ENCODE measurements at places on chromosomes 5 and 9.

DNA sequence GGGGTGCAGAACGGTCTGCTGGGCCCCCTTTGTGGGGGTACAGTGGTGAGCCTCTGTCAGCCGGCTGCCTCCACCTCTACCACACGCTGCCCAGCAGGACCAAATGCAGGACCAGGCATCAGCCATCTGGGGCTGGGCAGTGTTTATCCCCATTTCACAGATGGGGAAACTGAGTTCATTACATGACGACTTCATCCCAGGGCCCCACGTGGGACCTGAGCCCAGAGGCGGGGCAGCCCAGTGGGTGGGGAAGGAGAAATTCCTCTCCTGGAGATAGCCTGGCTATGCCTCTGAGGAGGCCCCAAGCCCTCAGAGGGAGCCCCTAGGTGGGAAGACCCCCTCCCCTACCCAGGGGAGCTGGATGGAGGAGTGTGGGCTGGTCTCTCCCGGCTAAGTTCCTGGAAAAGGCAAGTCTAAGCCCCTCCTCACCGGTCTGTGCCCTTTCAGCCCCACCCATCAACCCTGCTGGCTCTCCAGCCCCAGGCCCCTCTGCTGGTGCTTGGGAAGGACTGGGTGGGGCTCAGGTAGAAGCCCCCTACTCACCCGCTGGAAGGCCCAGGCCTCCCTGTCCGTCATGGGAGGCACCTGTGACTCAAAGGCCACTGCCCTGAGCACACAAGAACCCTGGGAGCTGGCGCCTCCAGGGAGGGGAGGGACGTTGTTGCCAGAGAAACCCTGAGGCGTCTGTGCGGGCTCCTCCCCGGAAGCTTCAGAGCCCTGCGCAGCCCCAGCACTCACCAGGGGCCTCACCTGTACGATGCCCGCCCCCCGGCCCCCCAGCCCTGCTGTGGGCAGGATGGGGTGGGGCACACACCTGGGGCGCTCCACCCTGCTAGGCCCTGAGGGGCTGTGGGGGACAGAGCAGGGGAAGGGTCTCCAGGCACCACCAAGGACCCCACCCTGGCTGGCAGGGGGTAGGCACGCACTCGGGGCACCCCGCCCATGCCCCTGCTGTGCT, 7.4 kb upstream of the CCDC187 start:
- DNase-seq, result peak; percentile 18

DNA sequence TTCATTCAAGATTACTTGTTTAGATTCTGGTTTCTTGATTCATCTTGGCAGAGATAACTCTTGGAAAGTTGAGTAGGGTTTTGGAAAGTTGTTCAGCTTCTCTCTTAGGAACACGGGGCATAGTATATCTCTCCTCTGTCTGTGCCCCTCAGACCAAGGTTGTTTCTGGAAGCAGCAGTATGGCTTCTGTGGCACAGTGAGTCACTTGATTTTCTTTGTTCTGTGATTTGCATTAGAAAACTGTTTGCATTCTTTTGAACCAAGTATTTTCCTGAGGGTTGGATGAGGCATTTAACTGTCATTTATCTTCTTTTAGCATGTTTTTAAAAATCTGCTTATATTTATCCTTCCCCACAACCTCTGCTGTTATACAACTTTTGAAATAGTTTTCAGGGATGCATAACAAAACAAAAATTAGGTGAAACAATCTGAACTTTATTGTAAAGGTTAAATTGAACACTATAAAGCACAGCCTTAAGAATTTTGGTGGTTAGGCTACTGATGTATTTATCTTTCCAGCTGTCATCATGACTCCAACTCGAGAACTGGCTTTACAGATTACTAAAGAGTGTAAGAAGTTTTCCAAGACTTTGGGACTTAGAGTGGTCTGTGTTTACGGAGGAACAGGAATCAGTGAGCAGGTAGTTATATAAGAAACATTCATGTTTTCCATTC, 26.5 kb downstream of the DDX46 start:
- DNase-seq, result no peak

- no peak for DNase-seq
Measured at GRCh38 chr5:81601919-81602318, 149.0 kb downstream of the SSBP2 start.

- no peak for DNase-seq
Measured at GRCh38 chr5:76404223-76405211, 1.4 kb downstream of the IQGAP2 start.

- peak; percentile 65 for DNase-seq
Measured at GRCh38 chr5:60829490-60830266, 14.4 kb downstream of the ELOVL7 start.

DNA sequence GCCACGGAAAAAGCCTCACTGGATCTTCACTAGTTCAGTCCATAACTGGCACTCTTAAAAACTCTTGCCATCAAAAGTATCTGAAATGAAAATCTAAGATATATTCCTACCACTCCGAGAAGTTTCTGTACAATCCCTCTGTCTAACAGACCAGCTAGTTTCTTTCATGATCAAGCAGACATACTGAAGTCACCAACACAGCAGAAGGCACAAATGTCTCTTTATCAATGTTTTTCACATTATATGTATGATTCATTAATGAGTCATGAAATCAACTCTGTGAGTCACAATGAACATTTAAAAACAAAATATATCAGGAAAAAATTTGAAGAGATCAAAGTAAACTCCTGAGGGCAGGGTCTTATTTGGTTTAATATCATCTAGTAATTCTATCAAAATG, 50.8 kb downstream of the F2R start:
- DNase-seq, result no peak

- DNase-seq, result no peak
Measured at GRCh38 chr9:130242270-130243014, 23.1 kb upstream of the HMCN2 start.

DNA sequence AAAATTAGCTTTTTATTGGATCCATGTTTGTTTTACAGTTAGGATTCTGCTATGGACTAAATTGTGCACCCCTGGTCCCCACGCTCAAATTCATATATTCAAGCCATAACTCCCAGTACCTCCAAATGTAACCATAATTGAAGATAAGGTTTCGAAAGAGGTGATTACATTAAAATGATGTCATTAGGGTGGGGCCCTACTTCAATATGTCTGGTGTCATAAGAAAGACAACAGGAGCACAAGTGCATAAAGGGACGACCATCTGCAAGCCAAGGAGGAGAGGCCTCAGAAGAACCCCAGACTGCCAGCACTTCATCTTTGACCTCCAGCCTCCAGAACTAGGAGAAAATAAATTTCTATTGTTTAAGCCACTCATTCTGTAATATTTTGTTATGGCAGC, 7.4 kb upstream of the HNRNPA0 start:
- DNase-seq, result no peak

GRCh38 chr9:27154908-27155307, 45.9 kb downstream of the TEK start:
- DNase-seq, result peak; percentile 16

- no peak for DNase-seq
Measured at GRCh38 chr5:59533730-59534108, 359.8 kb downstream of the PDE4D start.

DNA sequence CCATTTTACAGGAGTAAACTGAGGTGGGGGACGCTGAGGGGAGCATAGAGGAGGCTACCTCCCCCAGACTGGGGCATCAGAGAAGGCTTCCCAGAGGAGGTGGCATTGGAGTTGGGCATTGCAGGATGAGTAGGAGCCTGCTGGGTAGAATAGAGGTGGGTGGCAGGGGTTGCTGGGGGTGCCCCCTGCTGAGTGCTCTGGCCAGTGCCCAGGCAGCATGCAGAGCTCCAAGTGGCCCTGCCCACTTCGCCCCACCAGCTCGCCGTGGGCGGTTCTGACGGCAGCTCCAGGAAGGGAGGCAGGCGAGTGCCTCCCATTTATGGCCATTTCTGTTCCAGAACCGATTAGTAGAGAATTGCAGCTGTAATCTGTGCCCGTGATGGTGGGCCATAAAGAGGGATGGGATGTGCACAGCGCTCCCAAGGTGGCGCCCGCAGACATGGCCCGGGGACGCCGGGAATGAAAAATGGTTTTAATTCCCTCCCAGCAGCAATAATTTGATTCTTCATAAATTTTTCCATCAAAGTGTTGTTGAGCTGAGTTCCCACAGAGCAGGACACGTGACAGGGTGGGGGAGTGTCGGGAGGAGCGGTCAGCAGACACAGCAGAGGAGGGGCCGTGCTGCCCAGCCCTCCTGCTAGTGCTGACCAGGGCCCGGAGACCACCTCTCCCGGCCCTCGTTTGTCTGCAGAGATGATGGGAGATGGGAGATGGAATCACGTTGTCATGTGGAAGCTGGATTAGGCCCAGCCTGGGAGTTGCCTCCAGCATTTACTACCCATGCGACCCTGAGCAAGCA, 75.5 kb downstream of the LMX1B start:
- DNase-seq, result no peak

DNA sequence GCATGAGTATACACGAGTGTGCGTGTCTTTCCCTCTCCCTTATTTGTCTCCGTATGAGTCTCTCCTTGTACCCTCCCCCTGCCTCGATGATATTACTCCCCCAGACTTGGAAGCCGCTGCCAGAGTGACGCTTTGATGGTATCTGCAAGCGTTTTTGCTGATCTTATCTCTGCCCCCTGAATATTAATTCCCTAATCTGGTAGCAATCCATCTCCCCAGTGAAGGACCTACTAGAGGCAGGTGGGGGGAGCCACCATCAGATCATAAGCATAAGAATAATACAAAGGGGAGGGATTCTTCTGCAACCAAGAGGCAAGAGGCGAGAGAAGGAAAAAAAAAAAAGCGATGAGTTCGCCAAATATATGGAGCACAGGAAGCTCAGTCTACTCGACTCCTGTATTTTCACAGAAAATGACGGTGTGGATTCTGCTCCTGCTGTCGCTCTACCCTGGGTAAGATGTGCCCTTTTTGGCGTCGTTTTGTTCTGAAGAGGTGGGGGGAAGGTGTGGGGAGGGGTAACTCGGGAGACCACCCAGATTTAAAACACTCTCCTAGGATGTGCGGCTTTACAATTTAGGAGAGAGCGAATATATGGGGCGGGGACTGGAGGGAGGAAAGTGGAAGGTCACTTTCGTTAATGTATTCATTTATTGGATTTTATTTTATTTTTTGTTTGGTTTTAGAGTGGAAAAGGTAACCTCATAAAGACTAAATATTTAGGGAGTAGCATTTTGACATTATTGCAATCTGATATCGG, at the start of gene GABRG2:
Gene GABRG2, plus strand, starts transcription at position 119 of the 757 bp plus-strand sequence. Its CDS starts 227 bp downstream, at position 346.
- no peak for DNase-seq

GRCh38 chr9:121082075-121082474, 7.3 kb downstream of the CNTRL start:
- DNase-seq, result no peak

DNA sequence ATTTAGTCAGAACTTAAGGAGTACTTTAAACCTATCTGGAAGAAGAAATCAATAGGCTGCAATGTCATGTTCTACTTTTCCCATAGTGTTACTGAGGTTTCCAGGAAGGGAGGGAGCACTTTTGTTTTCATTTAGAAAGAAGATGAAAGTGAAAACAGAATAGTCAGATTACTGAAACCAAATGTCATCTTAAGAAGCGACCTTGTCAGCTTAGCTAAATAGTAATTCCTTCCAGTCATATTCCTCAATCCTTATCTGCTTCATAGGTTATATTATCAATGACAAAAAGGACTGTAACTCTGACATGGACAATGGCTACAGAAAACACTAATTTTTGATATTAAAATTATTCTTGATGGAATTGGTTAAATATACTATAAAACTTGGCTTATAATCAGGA, 27.7 kb downstream of the SAR1B start:
- no peak for DNase-seq

DNA sequence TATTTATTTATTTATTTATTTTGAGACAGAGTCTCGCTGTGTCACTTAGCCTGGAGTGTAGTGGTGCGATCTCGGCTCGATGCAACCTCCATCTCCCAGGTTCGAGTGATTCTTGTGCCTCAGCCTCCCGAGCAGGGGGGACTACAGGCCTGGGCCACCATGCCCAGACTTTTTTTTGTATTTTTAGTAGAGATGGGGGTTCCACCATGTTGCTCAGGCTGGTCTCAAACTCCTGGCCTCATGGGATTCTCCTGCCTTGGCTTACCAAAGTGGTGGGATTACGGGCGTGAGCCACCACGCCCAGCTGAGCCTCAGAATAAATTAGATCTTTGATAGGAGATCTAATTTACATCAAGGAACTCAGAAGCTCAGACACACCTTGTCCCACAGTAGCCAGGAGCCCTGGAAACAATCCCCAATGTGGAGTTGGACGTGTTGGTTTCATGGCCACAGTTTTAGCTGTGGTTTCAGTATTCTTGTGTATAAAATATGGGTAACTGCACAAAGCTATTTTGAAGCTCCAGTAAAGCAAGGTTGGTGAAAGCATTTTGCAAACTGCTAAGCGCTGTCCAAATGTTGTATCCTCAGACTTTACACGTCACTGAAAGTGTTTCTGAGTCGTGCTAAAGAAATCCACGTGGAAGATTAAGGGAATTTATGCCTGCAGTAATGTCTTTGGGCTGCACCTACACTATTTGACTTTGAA, 3.0 kb upstream of the HNRNPAB start:
- DNase-seq, result no peak

- DNase-seq, result no peak
Measured at GRCh38 chr9:99181206-99181605, 40.5 kb downstream of the ALG2 start.

- no peak for DNase-seq
Measured at GRCh38 chr5:135329913-135330797, 68.9 kb downstream of the MACROH2A1 start.

DNA sequence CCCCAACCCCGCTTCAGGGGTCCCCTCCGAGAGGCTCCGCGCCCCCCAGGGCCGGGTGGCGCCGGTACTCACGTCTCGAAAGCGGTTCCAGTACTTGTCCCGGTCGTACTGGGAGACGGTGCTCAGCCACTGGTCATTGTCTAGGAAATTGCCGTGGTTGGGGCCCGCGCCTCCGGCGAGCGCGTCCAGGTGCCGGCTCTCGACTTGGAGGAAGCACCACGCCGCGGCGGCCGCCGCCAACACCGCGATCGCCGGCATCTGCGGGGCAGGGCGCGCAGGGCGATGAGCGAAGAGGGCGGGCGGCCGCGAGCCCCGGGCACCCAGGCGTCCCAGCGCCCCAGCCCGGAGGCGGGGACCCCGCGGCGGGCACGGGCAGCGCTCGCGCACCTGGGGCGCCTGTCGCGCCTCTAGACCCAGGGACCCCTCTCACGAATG, 808 bp downstream of the SPOCK1 start:
- DNase-seq, result no peak

- peak; percentile 35 for DNase-seq
Measured at GRCh38 chr5:146878476-146879172, at the start of gene PPP2R2B. PPP2R2B (minus strand) TSS chr5:146878757.

DNA sequence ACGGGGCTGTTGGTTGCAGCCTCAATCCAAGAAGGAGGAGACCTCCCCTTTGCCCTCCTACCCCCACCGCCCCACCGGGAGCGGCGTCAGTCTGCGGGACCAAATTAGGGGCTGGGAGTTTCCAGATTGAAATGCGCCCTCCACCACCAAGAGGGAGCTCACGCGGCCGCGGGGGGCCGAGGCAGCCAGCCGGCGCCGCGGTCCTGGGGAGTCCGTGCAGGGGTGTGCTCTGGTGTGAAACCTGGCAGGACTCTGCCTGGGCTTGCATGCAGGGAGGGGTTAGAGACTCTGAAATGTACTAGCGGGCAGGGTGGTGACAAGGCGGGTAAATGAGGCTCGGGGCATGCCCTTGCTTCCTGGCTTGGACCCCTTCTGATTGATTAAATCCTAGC, 989 bp upstream of the FBN2 start:
- DNase-seq, result no peak

Data from NCI-H2029 (cell line).